Mammary epithelial cell (primary cell): ENCODE measurements at places on chromosomes 5 and 9.

DNA sequence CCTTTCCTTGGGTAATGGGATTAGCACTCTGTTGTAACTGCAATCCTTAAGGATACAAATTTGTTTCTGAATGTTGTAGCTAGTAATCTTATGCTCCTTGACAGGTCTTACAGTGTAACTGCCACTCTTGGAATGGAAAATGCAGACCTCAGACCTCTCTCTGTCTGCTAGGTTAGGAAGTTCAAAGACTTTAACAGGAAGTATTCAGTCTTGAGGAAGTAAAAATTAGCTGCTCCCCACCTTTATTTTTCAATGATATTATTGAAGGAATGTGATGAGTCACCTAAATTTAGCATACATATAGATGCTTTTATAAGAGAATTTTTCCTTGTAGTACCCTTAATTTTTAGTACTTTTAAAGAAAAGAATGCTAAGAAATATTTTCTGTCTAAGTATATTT, 71.5 kb downstream of the PAM start:
- no peak for DNase-seq

- peak; percentile 18 for DNase-seq
These were observed 532.5 kb downstream of the RAB3C start for GRCh38 chr5:59115345-59115744.

DNA sequence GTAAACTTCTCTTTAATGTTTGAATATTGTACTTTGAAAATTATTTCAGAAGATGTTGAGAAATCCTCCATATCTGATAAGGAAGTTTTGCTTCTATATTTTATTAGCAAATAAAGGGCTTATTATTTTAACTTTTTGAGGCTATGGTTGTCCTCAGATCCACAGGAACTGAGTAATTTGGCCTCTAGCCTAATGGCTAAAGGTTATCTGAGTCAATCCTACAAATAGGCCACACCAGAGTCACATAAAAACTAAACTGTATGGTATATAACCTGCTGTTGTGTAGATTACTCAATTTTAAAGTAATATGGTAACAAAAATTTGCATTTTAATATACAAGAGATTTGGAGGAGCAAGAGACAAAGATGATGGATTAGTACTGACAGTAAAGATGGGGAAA, 549.2 kb upstream of the GRAMD2B start:
- DNase-seq = peak; percentile 33

GRCh38 chr5:132136906-132137305, 63.3 kb downstream of the CSF2 start:
- peak; percentile 96 for DNase-seq

GRCh38 chr5:57470339-57470738, 12.3 kb downstream of the ACTBL2 start:
- no peak for DNase-seq

DNA sequence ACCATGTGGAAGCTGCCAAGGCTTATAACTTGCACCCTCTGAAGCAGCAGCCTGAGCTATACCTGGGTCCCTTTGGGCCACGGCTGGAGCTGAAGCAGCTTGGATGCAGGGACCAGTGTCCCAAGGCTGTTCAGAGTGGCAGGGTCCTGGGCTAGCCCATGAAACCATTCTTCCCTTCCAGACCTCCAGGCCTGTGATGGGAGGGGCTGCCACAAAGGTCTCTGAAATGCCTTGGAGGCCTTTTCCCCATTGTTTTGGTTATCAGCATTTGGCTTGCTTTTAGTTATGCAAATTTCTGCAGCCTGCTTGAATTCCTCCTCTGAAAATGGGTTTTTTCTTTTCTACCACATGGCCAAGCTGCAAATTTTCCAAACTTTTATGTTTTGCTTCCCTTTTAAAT, 433.7 kb upstream of the ACO1 start:
- no peak for DNase-seq

- no peak for DNase-seq
These were observed 33.8 kb upstream of the PANK3 start for GRCh38 chr5:168612996-168613395.

GRCh38 chr9:97660847-97661246, 27.2 kb downstream of the NCBP1 start:
- no peak for DNase-seq

DNA sequence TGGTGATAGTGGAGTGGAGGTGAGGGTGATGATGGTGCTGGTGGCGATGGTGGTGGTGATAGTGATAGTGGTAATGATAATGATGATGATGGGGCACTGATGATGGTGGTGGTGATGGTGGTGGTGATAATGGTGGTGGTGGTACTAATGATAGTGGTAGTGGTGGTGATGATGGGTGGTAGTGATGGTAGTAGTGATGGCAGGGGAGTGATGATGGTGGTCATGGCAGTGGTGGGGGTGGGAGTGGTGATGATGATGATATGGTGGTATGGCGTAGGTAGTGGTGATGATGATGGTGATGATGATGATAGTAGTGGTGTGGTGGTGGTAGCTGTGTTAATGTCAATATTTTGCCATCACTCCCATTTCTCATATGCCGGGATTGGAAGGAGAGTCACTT, 44.5 kb upstream of the ORM1 start:
- no peak for DNase-seq

DNA sequence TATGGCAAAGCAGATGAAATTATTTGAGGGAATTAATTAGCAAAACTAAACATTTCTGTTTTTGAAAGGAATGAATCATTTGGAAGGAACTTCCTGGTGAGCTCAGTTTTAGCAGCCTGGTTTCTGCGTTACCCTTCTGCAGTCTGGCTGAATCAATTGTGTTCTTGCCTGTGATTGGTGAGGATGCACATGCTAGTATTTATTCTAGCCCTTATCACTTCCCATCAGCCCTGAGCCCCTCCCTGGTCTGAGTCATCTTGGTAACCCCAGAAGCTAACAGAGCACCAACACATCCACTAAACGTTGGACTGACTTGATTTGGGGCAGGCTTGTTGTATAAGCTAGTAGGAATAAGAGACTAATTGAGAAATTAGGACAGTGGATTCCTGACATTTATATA, 6.6 kb downstream of the TJP2 start:
- DNase-seq = peak; percentile 98

DNA sequence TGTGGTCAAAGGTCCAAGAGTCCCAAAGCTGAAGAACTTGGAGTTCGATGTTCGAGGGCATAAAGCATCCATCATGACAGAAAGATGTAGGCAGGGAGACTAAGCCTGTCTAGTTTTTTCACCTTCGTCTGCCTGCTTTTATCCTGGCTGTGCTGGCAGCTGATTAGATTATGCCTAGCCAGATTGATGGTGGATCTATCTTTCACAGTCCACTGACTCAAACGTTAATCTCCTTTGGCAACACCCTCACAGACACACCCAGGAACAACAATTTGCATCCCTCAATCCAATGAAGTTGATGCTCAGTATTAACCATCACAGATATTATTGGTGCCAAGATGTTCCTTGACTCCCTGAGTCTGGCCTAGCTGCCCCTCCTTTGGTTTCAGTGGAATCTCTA, 530.8 kb upstream of the CLINT1 start:
- DNase-seq = no peak

DNA sequence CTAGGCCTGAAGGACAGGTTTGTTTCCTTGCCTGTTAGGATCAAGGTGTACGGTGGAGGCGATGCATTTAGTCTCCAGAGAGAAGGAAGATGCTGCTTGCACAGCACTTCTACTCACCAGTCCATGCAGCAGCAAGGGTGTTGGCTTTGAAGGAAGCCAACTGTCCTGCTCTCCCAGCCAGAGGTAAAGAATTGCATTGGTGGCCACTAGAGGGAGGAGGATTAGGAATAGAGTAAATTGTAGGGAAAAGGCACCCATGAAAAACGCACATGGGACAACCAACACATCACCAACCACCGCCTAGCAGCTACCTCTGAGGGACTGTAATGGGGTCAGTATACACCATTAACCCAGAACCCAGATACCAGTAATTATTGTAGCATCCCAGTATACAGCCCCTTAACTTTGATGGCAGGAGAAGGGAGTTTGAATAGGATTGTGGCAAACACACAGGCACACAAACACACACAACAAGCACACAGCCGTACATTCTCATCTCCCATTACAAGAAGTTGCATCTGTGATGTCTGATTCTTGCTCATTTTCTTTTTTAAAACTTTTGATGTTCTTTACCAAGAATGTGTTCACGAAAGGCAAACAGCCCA, 267.7 kb downstream of the ADAMTS6 start:
- DNase-seq = peak; percentile 13

DNA sequence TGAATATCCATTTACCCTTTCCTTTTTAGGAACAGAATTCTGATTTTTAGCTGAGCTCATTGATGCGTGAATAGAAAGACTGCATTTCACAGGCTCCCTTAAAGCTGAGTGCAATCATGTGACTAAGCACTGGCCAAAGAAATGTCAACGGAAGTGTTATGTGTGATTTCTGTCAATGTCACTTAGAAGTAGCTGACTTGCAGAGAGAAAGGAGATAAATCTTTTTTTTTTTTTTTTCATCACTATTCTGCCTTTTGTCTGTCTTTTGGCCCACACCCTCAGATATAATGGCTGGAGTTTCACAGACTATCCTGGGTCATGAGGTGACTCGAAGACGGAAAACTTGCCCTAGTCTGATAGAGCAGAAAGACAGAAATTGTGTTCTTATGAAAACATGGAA, 39.3 kb upstream of the SLC27A6 start:
- DNase-seq = no peak

GRCh38 chr5:124460642-124461041, 285.8 kb downstream of the ZNF608 start:
- no peak for DNase-seq

GRCh38 chr5:119220576-119221197, 135.1 kb upstream of the TNFAIP8 start:
- DNase-seq = no peak

- DNase-seq = no peak
These were observed 141.1 kb upstream of the DAP start for GRCh38 chr5:10902145-10902544.

- no peak for DNase-seq
These were observed 690.9 kb downstream of the ISL1 start for GRCh38 chr5:52073993-52074689.

DNA sequence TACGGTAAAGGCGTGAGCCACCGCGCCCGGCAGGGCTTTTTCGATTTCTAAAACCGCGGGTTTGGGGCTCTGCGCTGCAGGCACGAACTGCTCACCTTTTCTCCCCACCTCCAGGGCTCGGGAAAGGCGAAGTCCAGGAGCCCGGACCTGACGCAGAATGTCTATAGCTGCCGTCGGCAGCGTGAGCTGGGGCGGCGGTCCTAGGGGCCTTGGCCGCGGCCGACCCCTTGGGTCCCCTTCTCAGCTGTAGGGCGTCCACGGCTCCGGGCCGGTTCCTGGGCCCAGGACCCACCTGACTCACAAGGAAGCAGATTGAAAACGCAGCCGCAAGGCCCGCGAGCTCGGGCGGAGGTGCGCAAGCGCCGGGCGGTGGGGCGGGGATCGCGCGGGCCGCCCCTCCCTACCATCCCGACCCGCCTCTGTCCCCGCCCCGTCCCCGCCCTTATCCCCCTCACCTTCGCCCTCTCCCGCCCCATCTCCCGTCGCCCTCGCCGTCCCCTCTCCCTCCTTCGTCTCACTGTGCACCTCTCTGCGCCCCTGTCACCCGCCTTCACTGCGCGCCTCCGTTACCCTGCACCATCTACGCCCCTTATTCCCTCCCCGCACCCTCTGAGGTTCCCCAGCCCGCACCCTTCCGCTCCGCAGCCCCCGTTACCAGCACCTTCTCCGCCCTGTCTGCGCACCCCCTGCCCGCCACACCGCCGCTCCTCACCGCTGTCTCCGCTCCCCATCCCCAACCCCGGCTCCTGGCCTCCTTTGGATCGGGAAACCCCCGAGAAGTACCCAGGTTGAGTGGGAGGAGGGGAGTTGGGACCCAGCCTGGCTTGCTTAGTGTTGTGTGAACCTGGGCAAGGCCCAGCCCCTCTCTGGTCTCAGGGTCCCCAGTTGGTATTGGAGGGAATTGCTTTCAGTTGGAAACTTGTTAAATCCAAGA, at the start of gene HDHD3:
HDHD3 (minus strand) TSS at position 353 of the 934 bp plus-strand sequence. CDS start 2,632 bp downstream, outside the sequence.
- peak; percentile 76 for DNase-seq

- DNase-seq = no peak
These were observed 14.4 kb upstream of the ITGA1 start for GRCh38 chr5:52773342-52773741.

DNA sequence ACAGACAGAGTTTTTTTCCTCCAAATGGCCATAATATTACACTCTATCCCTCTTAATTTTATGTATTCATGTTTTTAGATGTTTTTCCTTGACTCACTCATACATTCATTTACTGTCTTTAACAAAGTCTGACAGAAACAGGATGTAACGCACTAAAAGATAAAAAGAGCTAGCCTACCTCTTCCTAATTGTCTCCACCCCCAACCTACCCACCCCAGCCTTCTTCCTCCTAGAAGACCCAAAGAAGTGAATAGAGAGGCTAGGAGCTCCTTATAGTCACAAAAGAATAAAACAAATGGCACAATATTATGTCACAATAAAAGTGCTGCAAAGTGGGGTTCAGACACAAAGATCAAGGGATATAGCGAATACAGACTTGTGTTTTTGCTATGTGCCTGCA, 719 bp downstream of the NOL8 start:
- DNase-seq = no peak

DNA sequence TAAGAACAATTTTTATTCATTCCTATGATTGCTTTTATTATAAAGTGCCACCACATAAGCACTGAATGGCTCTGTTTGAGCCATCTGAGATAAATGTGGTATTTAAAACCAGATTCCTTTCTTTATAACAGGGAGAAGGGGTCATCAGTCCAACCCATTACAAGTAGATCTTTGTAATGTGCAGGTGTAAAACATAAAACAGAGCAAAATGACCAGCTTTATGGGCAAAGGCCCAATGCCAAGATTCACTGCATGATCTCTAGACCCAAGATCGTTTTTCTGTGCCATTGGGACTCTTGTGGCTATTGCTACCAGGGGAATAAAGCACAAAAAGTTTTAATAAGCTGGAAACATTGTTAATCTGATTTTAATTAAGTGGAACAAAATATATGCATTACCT, 469.9 kb downstream of the PRR16 start:
- no peak for DNase-seq

- DNase-seq = no peak
These were observed 217.6 kb downstream of the ZNF608 start for GRCh38 chr5:124528838-124529237.

GRCh38 chr5:97550818-97551217, 367.8 kb upstream of the RIOK2 start:
- DNase-seq = no peak

GRCh38 chr9:79015951-79016350, 555.8 kb upstream of the TLE4 start:
- no peak for DNase-seq

GRCh38 chr5:124203303-124203702, 543.1 kb downstream of the ZNF608 start:
- DNase-seq = no peak

GRCh38 chr5:78930721-78931120, 54.4 kb downstream of the ARSB start:
- no peak for DNase-seq

DNA sequence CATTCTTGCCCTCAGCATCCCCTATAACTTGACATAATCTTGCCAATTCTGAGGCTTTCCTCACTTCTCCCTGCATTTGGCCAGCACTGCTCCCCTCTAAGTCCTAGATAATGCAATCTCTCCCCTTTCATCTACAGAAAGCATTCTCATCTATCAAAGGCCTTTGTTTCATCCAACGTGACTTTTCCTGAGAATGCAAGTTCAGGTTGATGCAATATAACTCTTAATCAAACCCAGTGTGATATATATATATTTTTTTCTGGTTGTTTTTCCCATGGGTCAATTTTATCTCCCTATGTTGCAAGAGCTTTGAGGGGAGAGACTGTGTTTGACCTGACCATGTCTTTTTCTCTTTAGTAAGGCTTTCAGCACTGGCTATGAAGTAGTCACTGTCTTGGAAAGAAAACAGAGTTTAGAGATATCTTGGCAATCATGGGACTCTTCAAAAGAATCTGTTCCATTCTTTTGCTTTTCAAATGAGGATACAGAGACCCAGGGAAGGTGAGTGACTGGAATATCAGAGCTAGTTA, 268.6 kb downstream of the TRPM3 start:
- DNase-seq = no peak

- peak; percentile 37 for DNase-seq
These were observed 77.0 kb downstream of the OXCT1 start for GRCh38 chr5:41793141-41793770.
